SJSA1 (cell line): ENCODE measurements at places on chromosomes 3 and 15. TPM values are rescaled to one million over a fixed set of nuclear protein-coding genes. Genes with fewer than 3 reads are reported as not detected.

DNA sequence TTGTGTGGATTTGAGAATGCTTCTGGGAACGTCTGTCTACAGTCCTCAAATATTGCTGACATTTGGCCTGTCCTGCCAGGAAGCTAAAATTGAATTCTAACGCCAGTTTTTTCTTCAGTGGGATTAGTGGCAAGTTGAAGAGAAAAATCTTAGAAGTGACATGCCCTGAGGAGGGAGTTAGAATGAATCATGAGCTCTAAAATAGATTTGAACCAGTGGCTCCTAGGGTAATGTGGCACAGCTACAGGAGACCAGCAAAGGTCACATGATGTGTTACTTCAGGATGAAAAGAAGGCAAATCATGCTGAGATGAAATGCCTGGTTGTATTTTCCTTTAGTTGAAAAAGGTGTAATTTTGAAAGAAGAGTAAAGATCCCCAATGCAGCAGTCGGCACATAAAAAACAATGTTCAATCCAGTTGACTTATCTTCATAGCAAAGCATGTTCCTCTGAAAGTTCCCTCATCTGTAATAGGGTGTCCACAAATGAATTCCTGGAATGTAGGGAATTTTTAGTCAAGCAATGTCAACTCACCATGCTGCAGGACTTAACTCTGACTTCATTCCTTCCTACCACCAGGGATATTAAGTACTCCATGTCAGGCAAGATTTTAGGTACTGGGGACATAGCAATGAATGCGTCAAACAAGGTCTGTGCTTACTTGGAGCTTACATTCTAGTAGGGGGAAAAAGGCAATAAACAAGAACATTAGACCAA is 171.6 kb downstream of the CADPS start:
- DNase-seq: no peak

- no peak for DNase-seq
Observed at GRCh38 chr15:57364282-57365007, 11.9 kb upstream of the CGNL1 start.

GRCh38 chr15:70267879-70268278 is 170.2 kb upstream of the TLE3 start:
- no peak for DNase-seq

GRCh38 chr3:111676211-111677006 is 81.3 kb upstream of the ZBED2 start:
- peak; percentile 54 for DNase-seq

The SPATA12 gene
- not detected in 2 replicates for total RNA-seq

- DNase-seq: no peak
Observed at GRCh38 chr3:69963643-69964042, 35.9 kb upstream of the SAMMSON start.

The GCHFR gene
- total RNA-seq: 0.22 and 1.4 TPM in 2 replicates

GRCh38 chr3:39641274-39641673 is 168.1 kb upstream of the MYRIP start:
- no peak for DNase-seq

DNA sequence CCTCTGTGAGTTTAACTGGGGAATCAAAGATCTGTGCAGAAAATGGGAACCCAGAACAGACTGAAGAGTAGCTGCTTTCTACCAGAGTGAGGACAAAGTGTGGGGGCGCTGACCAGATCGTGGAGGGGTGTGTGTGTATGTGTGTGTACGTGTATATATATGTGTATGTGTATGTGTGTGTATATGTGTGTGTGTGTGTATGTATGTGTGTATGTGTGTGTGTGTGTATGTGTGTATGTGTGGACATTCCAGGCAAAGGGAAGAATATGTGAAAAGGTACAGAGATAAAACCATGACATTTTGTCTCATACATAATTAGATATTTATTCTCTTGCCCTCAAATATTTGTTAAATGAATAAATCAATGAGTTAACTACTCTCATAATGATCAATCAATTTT is 54.9 kb upstream of the DPPA4 start:
- DNase-seq: no peak

The PATL2 gene
- total RNA-seq: 0.19 and 0.29 TPM in 2 replicates

DNA sequence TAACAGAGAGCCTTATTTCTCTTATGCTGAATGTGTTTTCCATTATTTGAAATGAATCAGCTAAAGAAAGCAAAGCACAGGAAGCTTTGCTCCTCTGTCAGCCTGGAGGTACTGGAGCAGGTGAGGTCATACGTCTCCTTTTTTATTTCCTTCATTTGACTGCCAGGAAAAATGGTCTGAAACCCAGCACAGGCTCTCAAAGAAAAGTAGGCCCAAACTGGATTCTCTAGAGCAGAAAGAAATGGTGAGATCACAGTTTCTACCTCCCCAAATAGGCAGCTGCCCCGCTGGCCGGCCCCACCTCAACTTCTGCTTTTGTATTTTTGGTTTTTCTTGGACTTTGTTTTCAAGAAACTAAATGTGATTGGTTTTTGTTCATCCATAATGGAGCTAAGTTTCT is 95.1 kb downstream of the RPL39L start:
- DNase-seq: no peak

DNA sequence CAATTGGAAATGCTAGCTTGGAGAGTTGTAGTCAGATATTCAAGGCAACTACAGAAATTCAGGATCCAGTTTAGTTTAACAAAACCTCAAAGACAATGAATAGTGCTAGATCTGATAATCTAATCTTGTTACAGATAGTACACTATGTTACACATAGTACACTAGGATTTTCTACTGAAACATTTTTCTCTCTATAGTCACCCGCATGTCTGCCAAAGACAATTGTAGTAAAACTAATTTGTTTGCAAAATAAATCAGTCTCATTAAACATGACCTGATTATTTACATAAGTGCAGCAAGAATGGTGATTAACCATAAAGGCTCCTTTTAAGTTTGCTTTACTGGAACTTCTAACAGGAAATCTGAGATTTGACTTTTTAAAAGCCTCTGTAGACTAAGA is 52.0 kb downstream of the ILDR1 start:
- DNase-seq: no peak

- DNase-seq: no peak
Observed at GRCh38 chr3:173745952-173746682, 348.6 kb downstream of the NLGN1 start.

The DIS3L gene
- total RNA-seq: 22.4 TPM in 2 replicates
